Activated CD8-positive, alpha-beta T cell treated with anti-CD3 and anti-CD28 coated beads for 36 hours (primary cell): ENCODE measurements at places on chromosomes 7 and 10.

- DNase-seq, result no peak
Measured at GRCh38 chr7:77657427-77658224, 38.6 kb upstream of the RSBN1L start.

DNA sequence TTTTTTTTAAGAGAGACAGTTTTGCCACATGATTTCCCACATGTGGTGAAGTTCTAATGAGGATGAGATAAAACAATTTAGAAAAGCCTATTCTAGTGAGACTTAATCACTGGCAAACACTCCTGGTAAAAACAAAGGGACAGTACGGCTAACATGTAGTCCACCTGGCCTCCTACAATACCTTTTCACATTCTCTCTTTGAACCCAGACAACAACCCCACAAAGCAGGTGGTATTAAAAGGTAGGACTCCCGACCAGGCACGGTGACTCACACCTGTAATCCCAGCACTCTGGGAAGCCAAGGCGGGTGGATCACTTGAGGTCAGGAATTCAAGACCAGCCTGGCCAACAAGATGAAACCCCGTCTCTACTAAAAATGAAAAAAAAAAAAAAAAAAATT is 12.4 kb downstream of the PARD3 start:
- DNase-seq, result no peak

- no peak for DNase-seq
Measured at GRCh38 chr10:61175316-61175715, 231.3 kb upstream of the RHOBTB1 start.

DNA sequence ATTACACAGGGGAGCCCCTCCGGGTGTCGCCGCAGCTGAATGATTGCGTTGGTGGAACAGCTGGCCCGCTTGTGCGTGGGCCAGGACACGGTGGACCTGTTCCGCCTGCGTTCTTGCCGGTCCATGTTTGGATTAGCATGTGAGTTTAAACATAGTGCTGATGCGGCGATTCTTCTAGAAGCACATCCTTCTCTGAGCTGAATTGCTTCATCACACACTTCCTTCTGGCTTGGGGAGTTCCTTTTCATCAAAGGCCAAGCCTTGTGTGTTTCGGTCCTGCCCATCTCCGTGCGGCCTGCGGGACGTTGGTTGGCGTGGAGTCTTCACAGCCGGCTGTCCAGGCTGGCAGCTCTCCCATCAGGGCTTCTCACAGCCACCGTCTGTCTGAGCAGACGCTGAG is 45.5 kb upstream of the SLC29A4 start:
- DNase-seq, result no peak

DNA sequence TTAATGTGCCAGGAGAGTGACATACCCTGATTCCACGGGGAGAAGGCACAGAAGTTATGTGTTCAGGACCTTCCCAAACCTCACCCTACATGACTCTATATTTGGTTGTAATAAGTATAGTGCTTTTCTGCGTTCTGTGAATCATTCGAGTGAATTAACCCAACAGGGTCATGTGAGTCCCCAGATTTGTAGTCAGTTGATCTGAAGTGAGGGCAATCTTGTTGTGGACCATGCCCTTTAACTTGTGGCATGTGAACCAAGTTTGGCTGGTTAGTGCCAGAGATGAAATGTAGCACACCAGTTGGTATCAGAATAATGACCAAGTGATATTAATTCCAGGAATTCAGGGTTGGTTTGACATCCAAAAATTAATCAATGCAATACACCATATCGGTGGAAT is 70.2 kb downstream of the NHLRC2 start:
- no peak for DNase-seq
